ENCODE measurements at places on chromosomes 5 and 9.

DNA sequence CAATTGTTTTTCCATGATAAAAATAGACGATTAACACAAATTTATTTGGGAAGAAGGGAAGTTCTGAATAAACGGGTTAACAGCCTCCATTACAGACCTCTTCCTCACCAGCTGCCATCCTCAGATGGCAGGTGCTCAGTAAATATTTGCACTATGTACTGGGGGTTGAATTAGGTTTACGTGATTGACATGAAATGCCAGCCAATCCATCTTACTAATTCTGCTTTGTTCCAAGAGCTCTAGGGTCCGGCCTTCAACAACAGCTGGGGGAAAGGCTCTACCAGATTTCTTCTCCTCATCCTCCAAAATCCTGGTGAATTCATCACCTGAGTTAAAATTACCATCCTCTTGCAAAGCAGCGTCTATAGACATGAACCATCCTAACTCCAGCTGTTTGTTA lies 104.6 kb downstream of the MTX3 start:
- no peak for DNase-seq

DNA sequence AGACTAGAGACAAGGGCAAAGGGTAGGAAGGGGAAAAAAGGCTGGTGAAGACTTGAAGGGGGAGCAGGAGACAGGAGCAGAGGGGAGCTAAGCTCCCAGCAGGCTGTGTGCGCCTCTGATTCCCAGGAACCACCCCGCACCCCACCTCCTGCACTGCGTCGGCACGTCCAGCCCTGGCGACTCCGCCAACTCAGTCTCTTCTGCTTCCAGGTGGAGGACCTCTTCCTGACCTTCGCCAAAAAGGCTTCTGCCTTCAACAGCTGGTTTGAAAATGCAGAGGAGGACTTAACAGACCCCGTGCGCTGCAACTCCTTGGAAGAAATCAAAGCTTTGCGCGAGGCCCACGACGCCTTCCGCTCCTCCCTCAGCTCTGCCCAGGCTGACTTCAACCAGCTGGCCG lies 30.5 kb downstream of the DYNC2I2 start:
- no peak for DNase-seq

- DNase-seq: no peak
Observed at GRCh38 chr9:89185980-89186379, 7.4 kb upstream of the SHC3 start.

DNA sequence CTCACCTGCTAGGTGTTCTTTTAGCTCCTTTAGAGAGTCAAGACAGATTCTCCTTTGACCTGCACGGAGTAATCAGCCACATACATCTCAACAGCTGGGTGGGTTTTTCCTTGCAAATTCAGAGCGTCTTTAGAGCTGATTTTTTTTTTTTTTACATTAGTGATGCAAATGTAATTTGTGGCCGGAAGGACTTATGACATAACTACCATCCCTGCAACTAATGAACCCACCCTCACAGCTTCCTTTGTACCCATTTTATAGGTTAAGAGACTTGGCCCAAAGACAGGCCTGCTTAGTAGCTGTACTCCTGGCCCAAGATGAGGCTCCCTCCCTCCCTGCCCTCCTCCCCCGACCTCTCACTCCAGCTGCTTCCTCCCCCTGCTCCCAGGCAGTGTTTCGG lies 69.9 kb upstream of the NIPAL4 start:
- DNase-seq: no peak

DNA sequence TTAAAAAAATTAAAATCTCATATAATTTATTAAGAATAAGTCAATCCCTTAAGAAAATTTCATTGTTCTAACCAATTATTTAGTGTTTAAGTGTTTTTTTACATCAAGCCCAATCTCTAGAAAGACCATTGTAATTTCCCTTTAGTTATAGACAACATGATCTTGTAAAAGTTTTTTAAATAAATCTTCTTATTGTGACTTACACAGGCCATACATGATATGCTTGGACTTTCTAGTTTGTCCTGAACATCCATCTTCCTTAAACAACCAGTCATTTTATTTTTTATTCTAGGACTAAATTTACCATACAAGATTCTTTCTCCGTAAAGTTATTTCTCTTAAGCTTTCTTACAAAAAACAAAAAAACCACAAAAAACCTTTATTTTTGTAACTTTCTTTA lies 126.5 kb upstream of the MAST4 start:
- DNase-seq: no peak

DNA sequence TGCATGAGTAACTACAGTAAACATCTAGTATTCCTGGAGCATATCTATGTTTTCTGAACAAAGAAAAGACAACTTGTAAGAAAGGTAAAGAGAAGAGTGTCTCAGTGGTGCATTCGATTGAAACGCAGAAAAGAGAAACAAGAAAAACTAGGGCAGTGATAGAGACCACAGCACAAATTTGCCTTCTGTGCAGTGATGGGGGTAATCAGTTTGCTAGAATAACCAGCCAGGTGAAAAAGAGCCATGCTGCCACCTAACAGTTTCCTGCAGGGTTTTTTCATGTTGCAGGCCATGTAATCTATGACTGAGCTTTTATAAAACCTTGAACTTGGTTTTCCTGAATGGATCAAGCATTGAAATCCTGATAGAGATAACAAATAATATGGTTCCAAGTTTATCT lies 198.4 kb upstream of the MEF2C start:
- DNase-seq: no peak

- DNase-seq: no peak
Observed at GRCh38 chr5:32241034-32241783, 67.1 kb upstream of the GOLPH3 start.

- DNase-seq: peak; percentile 61
Observed at GRCh38 chr5:145936401-145937131, at the start of gene SH3RF2. Gene SH3RF2, plus strand, starts transcription at chr5:145936578. Its CDS starts 1,351 bp downstream, at chr5:145937929.

GRCh38 chr5:43661102-43661501 lies 58.1 kb downstream of the NNT start:
- no peak for DNase-seq

DNA sequence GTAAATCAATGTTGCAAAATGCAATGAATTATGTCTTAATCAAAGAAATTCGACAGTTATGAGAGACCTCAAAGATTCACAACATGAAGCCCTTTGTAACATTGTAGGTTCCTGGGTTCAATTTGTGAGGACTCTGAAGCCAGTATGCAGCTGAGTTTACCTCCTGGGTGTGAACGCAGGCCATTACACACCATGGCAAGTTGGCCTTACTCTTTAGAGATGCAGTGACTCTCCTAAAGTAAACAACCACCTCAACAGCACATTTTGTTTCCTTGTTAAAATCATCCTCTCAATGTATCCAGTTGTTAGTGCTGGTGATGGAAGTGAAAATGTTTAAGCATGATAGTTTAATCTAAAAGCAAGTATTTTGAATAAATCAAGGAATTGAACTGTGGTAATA lies 73.8 kb downstream of the JAKMIP2 start:
- no peak for DNase-seq

- no peak for DNase-seq
Observed at GRCh38 chr9:71826279-71826678, 58.0 kb upstream of the CEMIP2 start.
